ENCODE measurements at places on chromosomes 7 and 10.

- DNase-seq, result peak; percentile 44
Observed at GRCh38 chr10:103193107-103193819, at the start of gene NT5C2. NT5C2 (minus strand) TSS chr10:103193272; CDS start chr10:103174958, 18,314 bp downstream.

DNA sequence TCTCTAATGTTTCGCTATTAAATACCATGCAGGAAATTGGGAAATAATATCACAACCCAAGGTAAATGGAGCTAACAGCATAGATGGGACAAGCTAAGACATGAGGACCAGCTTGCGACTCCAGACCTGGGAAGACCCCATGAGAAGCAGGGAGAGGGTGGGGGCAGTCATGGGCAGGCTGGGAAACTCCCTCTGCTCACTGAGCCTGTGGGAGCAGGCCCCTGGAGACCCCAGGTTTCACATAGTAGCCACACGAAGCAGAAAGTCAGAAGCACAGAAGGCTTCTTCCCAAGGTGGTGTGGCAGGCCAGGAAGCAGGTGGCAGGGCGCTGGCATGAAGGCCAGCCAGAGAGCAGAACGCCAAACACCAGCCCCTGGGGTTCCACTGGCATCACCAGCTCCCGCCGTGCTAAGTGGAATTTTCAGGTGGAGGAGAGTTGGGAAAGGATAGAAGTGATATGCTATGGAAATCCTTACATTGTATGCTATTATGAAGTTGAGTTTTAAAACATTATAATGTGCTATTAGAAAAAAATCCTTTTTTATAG is 99.9 kb upstream of the RNF32 start:
- no peak for DNase-seq

DNA sequence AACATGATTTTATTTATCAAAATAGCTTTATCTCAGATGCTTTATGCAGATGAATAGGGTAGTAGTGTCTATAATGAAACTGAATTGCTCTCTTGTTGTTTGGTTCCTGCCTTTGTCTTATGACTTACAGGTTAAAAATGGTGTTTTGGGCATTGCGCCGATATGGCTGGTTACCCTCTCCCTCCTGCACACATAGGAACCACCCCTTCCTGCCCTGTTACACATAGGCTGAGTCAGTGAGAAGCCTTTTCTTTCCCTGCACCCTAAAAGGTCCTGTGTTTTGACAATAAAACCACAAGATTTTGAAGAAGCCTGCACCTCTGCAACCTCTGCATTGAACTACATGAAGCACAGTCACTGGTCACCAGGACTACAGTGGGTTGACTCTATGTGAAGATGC is 655.8 kb upstream of the ANKRD30A start:
- no peak for DNase-seq

DNA sequence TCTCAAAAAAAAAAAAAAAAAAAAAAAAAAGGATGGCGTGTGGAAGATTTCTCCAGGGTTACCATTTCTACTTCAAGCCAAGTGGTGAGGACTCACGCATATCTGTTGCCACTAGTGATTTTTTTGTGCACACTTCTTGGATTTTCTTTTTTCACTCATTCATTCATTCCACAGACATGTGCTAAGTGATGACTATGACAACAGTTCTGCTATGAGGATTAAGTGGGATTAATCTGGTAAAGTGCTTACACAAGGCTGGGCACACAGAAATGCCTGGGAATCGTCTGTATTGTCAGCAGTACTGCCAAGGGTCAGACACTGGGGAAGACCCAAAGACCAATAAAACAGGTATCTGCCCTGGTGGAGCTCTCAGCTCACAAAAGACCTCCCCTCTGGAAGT is 6.3 kb upstream of the OPN1SW start:
- no peak for DNase-seq

DNA sequence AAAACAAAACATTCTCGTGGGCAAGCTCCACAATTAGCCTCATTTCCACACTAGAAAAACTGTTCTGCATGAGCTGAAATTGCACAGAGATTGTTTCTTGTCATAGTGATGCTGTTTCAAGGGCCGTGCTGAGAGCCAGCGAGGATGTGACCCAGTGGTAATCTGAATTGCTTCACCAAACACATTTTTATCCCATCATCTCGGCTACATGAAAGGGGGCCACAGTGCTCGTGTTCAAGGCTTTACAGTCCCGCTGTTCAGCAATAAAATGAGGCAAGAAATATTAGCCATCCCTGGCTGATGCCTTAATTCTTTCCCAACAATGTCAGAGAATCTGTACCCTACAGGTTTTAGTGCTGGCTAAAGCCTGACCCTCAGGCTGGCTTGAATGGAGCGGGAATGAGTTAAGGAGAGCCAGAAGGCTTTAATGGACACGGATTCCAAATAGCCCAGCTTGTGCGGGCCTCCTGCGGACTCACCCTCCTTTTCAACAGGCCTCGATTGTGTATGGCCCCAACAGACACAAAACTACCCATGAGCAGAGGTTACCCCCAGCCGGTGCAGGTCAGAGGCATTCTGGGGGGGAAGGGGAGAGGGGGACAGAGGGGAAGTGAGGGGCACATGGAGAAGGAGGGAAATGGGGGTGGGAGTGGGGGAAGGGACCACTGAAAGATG is 2.0 kb upstream of the GDF10 start:
- no peak for DNase-seq

DNA sequence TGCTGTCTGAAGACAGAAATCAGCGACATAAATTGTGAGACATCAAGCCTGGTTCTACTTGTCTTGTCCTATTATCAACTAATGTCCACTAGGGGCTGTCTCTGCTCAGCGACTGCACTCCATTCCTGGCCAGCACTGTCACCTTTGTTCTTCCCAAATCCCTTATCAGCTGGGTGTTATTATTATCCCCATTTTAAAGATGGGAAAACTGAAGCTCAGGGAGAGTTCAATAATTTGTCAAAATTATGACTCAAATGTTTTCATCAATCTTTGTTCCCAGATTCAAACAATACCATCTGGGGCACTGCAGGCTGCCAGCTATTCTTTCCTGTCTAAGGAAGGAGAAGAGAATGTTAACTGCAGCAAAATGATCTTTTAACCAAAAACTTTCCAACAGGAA is 431.6 kb upstream of the NFE2L3 start:
- DNase-seq, result no peak

DNA sequence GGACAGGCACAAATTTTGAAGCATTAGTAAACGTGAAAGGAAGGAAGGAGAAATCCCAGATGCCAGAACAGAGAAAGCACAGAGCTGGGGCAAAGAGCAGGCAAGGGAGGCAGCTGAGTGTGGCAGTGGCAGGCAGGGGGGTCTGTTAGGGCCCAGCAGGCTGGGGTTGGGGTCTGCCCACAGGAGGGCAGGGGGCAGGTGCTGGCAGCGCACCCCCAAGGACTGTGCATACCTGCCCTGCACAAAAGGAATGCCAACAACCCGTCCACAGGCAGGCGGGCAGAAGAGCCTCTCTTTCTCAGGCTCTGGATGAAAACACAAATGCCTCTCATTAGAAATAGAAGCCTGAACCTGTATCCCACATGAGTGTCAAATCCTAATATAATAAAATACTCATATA is 552.3 kb downstream of the PTPRN2 start:
- no peak for DNase-seq
